ENCODE measurements at places on chromosomes 12 and 14.

DNA sequence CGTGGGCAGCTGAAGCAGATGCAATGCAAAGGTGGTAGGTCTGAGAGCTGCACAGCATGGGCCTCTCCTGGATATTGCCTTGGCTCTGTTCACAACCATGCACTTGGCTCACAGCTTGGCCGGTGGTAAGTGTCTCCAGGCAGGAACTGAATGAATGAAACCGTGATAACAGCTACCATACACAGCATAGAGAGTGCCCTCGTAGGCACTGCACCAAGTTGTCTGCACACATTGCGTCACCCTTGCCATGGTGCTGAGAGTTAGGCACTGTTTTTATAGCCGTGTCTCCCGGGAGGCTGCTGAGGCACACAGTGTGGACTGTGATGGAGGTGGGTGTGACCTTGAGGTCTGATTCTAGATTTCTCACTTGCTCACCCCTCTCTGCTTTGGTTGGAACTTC is 157.6 kb upstream of the VASH1 start:
- DNase-seq, result no peak

DNA sequence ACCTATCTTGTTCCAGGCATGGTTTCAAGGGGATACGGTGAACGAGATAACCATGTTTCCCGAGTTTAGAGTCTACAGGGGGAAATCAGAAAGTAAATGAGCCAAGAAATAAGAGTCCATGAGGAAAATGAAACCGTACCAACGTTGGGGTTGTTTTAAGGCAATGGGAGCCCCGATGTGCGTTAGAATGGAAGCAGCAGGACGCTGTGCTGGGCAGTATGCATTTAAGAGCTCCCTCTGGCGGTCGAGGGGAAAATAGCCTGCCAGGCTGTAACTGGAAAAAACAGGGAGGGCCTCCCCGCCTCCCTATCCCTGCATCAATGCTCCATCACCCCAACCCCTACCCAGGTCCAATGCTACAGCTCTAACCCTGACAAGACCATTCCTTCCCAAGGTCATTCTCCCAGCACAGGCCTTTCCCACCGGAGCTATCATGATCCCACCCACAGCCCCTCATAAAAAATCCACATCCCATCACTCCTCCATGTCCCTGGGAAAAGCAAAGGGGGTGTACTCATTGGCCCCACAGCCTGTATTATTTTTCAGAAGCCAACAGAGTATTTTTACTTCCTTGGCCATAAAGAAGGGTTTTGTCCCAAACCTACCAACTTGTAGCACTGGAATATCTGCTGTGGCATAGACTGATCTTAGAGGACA is 226.3 kb upstream of the NOS1 start:
- DNase-seq, result no peak

DNA sequence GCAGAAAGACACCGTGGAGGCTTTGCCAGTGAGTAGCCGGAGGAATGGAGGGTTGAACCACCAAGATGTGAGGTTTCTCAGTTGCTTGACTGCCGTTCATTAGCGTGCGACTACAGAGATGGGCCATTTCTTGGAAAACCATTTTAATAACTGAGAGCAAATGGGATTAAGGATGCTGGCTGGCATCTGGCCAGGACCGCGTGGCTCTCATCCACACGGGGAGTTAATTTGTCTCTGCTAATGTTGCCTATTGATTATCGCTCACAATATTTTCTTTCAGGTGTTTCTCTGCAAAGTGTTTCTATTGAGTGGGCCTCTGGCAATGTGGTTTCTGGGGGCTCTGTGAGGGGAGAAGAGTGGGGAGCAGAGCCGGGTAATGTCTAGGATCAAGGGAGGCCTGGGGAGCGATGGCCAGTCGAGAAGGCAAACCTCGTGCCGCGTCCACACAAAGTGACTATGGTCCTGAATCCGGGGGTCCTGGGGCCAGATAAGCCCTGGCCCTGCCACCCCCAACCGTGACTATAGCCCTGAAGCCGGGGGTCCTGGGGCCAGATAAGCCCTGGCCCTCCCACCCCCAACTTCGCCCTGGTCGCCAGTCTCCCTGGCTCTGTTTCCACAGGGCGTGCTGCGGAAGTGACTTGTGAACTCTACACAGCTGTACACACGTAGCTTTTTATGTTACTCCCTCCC is 110.6 kb downstream of the PRMT8 start:
- DNase-seq, result no peak

DNA sequence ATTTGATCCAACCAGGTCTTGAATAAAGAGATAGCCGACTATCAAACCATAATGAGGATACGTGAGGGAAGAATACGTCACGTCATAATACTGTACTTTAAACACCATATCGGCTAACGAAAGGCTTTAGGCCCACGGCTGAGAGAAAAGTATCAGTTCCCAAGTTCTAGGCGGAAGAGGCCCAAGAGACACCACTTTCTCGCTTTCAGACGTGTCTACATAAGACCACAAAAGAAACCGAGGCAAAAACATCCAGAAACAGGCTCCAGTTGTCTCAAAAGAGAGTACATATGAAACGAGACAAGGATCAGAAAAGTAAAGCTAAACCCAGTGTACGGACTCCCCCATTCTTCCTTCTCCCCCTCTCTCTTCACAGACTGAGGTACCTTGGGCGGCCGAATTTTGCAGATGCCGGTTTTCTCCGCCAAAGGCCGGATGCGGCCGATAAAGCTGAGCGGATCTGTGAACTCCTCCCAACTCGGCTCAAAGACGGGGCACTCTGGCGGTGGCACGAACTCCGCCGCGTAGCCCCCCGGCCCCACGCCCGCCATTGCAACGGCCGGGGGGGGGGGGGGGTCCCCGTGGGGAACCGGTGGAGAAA is 479 bp downstream of the KDM5A start:
- DNase-seq, result peak; percentile 14

DNA sequence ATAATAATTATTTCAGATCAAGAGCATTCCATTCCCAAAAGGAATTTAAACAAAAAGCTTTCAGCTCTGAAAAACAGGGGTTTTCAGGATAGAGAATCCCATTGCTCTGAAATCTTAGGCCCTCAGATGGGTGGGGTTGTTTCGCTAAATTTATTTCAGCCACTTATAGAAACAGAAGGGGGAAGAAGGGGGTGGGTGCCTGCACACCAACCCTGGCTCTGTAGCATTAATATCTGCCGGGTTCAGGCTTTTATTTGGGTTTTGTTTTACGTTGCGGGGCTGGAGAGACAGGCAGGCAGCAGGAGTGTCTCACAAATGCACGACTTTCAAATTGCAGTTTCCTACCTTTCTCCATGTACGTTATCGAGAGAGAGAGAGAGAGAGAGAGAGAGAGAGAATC is 12.5 kb upstream of the ZFP36L1 start:
- DNase-seq, result no peak

DNA sequence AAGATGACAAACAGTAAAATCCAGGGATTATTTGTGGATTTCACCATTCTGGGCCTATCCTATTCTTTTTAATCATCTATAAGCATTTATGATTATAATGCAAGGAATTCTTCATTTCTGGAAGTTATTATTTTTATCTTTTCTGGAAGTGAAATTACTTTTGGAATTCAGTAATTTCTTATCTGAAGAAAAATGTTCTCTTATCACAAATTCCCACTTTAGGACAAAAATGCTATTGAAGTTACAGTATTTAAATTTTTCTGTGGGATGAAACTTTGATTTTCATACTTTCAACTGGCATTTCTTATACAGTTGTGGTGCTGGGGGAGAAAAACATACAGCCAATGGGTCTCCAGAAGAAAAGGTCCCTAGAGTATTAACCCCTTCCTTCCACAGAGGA is 96.0 kb downstream of the CAND1 start:
- DNase-seq, result no peak

DNA sequence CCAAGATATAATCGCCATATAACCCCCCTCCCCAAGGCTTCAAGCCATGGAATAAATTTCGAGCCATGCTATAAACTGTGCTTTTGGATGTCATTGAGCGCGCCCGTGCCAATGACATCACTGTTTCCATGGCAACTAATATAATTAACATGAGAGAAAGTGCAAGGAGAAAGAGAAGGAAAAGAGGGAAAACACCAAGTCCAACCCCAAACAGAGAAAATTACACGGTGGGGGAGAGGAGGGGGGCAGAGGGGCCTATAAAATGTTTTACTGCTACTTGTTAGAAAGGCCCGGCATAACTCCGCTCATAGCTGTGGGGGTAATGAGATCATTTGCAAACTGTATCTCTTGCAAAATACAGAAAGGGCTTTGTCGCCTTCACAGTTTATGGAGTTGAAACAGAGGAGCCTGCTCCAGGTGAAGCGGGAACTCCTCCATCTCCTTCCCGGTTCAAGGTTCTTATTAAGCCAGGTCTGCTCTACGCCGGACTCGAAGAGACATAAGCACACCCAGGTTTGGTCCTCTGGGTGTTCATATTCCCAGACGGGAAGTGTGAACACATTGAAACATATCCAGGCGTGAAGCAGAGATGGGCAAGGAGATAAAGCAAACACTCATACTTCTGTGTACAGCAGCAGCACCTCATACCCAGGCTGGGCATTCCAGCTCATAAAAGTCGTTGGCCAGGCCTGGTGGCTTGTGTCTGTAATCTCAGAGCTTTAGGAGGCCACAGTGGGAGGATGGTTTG is 99.1 kb upstream of the MAP1LC3B2 start:
- no peak for DNase-seq

DNA sequence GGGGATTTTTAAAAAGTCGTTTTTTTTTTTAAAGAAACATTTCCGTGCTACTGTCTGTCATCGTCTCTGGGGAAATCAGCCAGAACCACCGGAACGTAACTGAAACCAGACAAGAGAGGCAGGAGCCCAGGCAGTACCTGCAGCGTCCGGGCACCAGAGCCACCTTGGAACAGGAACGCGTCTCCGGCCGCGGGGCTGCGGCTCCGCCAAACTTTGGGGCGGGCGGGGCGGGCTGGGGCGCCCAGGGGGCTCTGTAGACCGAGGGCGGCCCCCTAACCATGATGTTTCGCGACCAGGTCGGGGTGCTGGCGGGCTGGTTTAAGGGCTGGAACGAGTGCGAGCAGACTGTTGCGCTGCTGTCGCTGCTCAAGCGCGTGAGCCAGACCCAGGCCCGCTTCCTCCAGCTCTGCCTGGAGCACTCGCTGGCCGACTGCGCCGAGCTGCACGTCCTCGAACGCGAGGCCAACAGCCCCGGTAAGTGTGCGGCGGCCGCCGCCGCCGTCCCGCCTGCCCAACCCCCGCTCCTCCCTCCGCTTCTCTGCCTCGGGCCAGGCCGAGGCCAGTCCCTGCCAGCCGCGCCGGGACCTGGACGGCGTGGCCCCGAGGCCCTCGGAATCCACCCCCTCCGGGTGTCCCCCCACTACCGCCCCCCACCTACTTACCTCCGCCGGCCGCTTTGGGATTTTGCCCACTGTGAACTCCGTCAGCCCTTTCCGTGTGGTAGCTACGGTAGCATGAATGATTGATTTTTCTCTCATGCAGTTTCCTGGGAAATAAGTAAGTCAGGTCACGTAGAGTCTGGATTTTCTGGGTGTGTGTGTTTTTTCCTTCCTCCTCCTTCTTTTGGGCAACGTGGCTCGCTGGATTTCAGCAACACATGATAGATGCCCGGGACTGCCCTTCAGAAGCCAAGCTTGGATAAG is 972 bp downstream of the SAMD4A start:
- no peak for DNase-seq

- no peak for DNase-seq
Observed at GRCh38 chr14:99879401-99880295, 86.4 kb downstream of the EML1 start.

- DNase-seq, result no peak
Observed at GRCh38 chr12:138171-138897, 71.8 kb downstream of the IQSEC3 start.

- no peak for DNase-seq
Observed at GRCh38 chr14:49950275-49951228, 57.7 kb downstream of the ARF6 start.

DNA sequence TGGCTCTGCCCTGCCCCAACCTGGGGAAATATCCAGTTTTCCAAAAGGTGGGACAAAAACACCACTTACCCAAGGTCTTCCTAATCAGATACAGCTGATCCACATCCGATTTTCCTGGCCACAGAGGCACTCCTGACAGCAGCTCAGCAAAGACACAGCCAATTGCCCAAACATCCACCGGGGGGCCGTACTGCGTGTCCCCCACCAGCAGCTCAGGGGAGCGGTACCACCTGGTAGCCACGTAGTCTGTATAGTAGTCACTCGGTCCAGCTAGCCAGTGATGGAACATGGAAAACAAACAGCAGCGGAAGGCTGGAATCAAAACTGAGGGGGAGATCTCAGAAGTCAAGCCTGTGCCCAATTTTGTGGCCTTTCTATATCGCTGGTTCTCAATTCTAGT is 28.8 kb downstream of the DMAC2L start:
- no peak for DNase-seq

- no peak for DNase-seq
Observed at GRCh38 chr12:95204141-95204866, 13.0 kb downstream of the FGD6 start.

DNA sequence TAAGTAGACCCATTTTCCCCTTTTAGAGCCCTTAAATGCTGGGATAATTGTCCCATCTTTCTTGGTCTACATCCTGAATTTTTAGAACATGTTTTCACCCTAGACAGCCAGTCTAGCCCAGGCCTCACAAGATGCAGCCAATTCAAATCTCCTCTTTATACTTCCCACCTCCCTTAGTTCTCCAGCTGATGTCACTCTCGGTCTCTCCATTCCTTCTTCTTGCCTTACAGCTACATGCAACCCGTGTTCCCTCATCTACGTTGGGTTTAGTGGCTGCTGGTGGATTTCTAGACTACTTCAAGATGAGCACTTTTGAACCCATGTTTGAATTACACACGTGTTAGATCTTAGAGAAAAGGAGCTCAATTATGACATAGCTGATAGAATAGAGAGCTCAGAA is 132.0 kb downstream of the PPM1H start:
- no peak for DNase-seq

GRCh38 chr12:44835641-44836379 is 40.3 kb downstream of the NELL2 start:
- DNase-seq, result no peak

- DNase-seq, result no peak
Observed at GRCh38 chr14:106109337-106109736, 583.0 kb downstream of the TMEM121 start.

- DNase-seq, result no peak
Observed at GRCh38 chr12:3341594-3341993, 149.4 kb upstream of the PRMT8 start.

DNA sequence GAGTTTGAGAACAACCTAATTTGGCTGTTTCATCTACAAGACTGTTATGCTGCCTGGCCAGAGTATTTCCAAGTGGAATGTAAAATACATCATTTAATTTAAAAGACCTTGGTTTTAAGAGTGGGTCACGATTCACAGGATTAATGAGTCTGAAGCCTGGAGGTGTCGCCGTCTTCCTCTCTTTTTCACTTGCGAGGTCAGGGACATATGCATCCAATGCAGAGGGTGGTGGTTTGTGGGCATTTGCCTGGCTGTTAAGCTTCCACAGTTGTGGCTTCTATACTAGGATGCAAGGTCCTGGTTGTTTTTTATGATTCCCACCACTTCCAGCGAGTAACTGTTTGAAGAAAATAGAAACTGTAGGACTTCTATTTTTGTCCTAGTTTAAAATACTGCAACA is 22.8 kb upstream of the RASSF3 start:
- DNase-seq, result no peak

- DNase-seq, result no peak
Observed at GRCh38 chr14:58129208-58129607, 22.8 kb downstream of the ARMH4 start.
